ENCODE measurements at places on chromosomes 5 and 9. TPM values are rescaled to one million over a fixed set of nuclear protein-coding genes. Genes with fewer than 3 reads are reported as not detected.

C5orf52 gene
- total RNA-seq: not detected

LRRC8A gene
- total RNA-seq: 8.7 TPM

PHF24 gene
- total RNA-seq: 0.06 TPM

MEIKIN gene
- 1.2 TPM for total RNA-seq

CCIN gene
- not detected for total RNA-seq

SNAPC4 gene
- 3.8 TPM for total RNA-seq

SLC44A1 gene
- total RNA-seq: 24.1 TPM

DNAH5 gene
- 5.3 TPM for total RNA-seq

HDHD3 gene
- total RNA-seq: 25.6 TPM

GABBR2 gene
- 0.09 TPM for total RNA-seq

SV2C gene
- total RNA-seq: 0.18 TPM

TOR4A gene
- total RNA-seq: 4.2 TPM

SUSD3 gene
- total RNA-seq: 1.2 TPM

PLEKHG4B gene
- 0.21 TPM for total RNA-seq

PLPP1 gene
- total RNA-seq: 23.8 TPM

ADAMTS6 gene
- 0.26 TPM for total RNA-seq

ALDH7A1 gene
- total RNA-seq: 21.3 TPM

TMEM215 gene
- total RNA-seq: 0.09 TPM

MIGA2 gene
- total RNA-seq: 9.0 TPM

SLC9A3 gene
- 0.67 TPM for total RNA-seq

FSTL4 gene
- 1.2 TPM for total RNA-seq

SPAAR gene
- total RNA-seq: 0.44 TPM

TBC1D2 gene
- 5.2 TPM for total RNA-seq

EQTN gene
- 0.65 TPM for total RNA-seq

HTR4 gene
- total RNA-seq: not detected

MCC gene
- 5.7 TPM for total RNA-seq

ADAMTS19 gene
- total RNA-seq: 0.12 TPM

PIP5KL1 gene
- 1.4 TPM for total RNA-seq

ATP10B gene
- total RNA-seq: 11.2 TPM

HSD17B3 gene
- 0.92 TPM for total RNA-seq
